ENCODE measurements at places on chromosomes 1 and 21.

GRCh38 chr21:39094087-39094780 lies 89.0 kb downstream of the PSMG1 start:
- no peak for DNase-seq

GRCh38 chr1:3763351-3764125 lies 9.0 kb upstream of the SMIM1 start:
- no peak for DNase-seq

GRCh38 chr1:99216956-99217355 lies 47.3 kb upstream of the PLPPR4 start:
- no peak for DNase-seq

- peak; percentile 23 for DNase-seq
Measured at GRCh38 chr1:182035097-182035770, 26.3 kb downstream of the ZNF648 start.

GRCh38 chr1:111705841-111706240 lies 33.4 kb downstream of the INKA2 start:
- no peak for DNase-seq

DNA sequence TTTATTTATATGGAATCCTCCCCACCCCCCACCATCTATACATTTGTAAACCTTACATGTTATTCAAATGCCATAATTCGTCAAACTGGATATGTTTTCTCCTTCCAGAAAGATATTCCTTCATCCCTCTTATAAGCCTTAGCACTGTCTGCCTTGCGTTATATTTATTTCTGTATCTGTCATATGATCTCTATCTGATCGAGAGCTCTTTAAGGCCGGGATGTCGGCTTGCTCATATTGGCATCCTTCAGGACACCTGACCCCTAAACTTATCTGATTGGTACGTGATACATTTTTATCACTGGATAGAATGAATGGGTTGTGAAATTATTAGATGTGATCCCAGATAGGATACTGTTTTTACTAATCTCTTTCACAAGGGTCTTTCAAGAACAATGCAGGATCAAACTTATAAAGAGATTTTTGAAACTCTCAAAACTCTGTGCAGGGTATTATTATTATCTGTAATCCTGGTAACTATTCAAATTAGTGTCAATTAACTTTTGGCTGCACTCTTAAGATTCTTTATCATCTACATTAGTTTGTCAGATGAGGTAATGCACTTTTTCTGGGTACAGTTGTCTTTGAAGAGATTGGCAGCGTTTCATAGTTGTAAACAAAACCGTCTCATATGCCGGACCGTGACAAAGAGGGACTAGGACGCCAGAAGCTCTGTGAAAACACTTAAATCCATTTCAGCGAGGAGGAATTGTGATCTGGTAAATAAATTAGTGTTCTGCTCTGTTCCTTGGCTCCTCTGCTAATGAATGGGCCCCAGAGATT lies 152.0 kb downstream of the KIF26B start:
- DNase-seq = peak; percentile 59

DNA sequence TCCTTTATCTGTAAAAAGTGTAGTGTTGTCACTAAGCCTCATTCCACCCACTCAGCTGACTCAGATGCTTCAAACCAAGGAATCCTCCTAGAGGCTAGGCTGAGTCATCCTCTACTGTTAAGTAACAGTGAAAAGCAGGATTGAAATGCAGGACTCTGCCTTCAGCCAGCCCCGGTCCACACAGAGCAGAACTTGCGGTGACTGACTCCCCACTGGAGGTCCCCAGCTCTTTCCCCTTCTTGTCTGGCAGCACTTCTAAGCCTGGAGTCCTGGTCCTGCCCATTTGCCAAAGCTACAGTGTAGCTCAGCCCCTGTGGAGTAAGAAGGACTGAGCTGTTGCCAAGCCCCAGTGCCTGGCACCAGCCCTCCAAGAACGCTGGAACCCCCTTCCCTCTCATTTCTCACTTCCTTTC lies 1.7 kb downstream of the RAB7B start:
- DNase-seq = no peak

DNA sequence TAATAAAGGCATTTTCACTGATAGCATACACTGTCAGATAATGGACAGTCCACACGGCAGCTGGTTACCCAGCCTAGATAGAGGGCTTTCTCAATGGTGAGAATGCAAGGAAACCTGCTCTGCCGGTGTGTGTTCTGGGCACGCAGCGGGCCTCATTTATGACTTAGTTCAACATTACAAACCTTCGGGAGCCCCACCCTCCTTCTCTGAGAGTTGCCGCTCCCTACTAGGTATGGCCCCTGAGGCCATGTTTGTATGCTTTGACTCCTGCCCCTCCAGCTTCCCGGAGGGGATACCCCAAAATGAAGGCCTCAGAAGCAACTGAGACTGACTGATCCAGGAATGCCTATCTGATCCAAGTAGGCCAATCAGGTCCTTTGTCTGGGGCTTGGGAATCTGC lies 17.2 kb upstream of the FABP3 start:
- DNase-seq = no peak

DNA sequence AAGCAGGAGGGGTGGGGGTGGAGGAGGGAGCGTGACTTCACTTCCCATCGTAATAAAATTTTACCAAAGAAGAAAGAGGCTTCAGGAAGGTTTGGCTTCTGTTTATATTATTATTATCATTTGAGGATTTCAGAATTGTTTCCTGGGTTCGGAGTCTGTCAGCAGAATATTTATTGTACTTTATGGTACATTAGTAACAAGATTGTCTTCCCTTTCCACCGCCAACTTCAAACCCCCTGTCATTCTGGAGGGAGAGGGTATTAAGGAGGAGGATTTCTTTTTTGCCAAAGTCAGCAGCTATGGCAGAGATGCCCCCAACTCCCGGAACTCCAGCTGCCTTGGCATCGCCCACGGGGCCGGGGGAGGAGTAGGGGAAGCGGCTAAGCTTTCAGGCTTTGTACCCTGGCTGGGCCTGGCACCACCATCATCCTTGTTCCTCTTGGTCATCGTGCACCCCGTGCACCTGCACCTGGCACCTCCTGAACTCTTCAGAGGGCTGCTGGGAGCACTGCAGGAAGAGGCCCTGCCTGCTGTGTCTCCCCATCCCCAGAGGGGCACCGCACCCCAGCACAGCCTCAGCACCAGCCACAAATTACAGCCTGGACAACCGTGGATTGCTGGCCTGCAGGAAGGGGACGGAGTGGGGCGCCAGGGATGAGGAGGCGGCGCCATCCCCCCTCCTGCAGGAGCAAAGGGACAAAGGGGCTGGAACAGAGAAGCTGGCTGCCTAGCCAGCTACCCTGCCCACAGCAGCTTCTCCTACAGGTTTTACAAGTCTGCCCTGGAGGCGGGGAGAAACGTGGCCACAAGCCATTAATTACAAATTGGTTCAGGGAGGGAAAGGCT lies 24.0 kb upstream of the PAX7 start:
- DNase-seq = no peak

GRCh38 chr21:31520561-31521098 lies 138.9 kb upstream of the SOD1 start:
- DNase-seq = peak; percentile 98

DNA sequence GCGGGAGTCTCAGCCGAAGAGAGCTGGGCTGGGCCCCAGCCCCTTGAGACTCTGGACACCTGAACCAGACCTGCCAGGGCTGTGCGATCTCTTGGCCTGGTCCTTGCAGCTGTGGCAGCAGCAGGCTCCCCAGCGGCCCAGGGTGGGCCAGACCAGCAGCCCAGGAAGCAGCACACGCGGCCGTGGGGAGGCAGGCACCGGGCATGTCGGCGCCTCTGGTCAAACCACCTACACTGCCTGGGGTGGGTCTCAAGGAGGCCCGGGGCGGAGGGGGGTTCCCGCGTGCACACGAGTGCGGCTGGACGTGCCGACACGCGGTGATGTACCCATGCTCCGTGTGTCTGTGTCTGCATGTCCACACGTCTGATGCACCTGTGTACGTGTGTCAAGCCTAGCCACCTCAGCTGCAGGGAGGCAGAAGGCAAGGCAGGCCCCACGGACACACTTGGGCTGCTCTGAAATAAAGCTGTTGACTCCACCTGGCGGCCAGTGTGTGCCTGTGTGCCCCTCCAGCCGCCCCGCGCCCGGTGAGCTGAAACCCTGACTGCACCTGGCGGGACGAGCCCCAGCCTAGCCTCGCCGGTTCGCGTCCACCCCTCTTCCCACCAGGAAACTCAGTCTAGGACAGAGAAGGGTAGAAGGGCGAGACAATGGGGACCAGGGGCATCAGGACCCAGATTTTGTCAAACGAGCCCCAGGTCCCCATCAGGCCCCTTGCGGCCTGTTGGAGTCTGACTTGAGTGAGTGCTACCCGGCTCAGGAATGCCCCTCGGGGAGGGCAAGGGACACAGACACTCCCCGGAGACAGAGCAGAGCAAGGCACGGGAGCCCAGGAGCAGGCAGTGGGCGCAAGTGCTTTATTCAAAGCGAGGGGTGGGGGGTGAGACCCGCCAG lies 11.6 kb downstream of the SCNN1D start:
- DNase-seq = peak; percentile 80

- peak; percentile 55 for DNase-seq
Measured at GRCh38 chr1:227429447-227430359, 111.4 kb upstream of the CDC42BPA start.

DNA sequence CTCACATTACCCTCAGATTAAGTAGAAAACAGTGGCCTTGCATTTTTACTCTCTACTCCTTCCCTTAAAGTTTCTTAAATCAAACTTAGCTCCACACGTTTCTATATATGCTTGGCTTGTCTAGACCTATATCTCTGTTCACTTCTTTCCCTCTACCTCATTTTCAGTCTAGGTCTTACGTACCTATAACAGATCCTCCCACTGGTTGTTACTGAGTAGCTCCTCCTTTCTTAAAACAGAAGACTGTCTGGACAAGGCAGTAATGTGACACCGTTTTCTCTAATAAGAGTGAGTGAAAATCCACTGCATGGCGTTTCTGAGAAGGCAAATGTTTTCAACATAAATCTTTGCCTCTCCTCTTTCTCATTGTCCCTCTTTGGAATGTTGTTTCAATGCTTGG lies 211.7 kb upstream of the POGK start:
- DNase-seq = no peak

DNA sequence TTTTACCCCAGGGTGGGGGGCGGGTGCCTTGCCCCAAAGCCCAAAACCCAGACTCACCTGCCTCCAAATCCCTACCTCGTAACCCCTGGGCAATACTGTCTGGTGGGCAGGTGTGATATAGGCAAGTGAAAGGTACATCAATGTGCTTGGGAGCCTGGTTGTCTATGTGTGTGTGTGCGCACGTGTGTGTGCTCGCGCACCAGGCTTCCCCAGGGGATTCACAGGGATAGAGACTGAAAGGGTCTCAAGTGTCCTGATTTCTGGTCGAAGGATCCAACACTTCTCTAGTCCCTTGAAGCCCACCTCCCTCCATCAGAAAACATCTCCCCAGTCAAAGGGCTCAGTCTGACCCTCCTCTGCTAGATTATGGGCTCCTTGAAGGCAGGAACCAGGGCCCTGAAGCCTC lies 28.9 kb upstream of the EPB41 start:
- peak; percentile 17 for DNase-seq

GRCh38 chr1:91851130-91852010 lies 34.6 kb downstream of the TGFBR3 start:
- peak; percentile 74 for DNase-seq

DNA sequence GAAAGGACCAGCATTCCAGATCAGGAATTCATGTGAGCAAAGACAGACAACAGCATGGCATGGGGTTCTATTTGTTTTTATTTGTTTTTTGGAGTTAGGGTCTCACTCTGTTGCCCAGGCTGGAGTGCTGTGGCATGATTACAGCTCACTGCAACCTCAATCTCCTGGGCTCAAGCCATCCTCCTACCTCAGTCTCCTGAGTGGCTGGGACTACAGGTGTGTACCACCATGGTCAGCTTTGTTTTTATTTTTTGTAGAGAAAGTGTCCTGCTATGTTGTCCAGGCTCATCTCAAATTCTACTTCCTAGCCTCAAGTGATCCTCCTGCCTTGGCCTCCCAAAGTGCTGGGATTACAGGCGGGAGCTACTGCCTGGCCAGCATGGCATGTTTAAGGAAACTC lies 9.7 kb upstream of the CAMK2N1 start:
- DNase-seq = no peak

DNA sequence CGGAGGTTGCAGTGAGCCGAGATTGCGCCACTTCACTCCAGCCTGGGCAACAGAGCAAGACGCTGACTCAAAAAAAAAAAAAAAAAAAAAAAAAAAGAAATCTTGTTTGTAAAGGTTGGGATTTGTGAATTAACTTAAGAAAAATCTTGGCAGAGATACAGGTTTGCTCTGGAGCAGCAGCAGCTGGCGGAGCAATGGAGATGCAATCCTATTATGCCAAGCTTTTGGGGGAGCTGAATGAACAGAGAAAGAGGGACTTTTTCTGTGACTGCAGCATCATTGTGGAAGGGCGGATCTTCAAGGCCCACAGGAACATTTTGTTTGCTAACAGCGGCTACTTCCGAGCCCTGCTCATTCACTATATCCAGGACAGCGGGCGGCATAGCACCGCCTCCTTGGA lies 5.6 kb downstream of the ZBTB8B start:
- no peak for DNase-seq

DNA sequence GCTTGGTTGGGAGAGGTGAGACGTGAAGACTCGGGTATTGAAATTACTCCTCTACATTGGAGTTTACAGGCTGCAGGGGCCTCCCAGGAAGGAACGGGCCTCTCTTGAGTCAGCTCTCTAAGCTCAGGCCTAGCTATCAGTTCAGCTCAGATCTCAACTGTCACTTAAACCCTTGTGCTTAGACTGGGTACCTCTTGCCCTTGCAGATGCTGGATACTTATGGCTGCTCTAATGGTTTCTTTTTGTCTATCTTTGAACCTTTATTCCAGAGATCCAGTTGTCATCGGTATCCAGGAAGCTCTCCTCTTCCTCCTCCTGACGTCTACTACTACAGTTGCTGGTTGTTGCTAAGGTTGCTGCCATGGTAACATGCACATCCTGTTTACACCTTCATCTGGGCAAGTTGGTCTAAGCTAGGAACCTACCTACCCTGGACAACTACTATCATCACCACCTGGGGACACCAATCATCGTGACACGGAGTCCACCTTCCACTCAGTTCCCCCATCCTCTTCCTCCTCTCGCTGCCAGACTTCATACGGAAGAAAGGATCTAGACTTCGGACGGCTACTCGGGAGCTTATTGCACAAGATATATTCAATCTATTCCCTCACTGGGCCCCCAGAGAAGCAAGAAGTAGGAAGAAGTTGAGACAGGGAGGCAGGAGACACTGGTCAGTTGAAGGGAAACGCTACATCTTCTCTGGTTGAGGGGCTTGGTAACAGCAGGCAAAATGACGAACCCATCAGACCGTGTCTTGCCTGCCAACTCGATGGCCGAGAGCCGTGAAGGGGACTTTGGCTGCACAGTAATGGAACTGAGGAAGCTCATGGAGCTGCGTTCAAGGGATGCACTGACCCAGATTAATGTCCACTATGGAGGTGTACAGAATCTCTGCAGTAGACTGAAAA lies 56.1 kb downstream of the ATP2B4 start:
- DNase-seq = no peak

- DNase-seq = no peak
Measured at GRCh38 chr1:94980582-94981574, 54.0 kb upstream of the CNN3 start.

DNA sequence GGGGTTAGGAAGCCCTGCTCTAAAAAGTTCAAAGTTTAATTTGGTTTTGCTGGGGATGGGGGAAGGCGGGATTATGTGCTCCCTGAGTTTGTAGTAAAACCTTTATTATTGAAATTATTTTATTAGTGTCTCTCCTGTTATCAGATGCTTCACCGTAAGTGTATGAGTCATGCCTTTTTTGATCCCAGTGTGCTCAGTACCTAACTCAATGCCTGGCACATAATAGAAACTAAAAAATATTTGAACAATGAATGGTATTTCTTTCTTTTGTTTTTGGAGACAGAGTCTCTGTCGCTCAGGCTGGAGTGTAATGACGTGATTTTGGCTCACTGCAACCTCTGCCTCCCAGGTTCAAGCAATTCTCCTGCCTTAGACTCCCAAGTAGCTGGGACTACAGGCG lies 6.4 kb downstream of the SNRPE start:
- no peak for DNase-seq

GRCh38 chr1:156599811-156600210 lies 1.5 kb downstream of the GPATCH4 start:
- no peak for DNase-seq
